ENCODE measurements at places on chromosomes 2 and 18. TPM values are rescaled to one million over a fixed set of nuclear protein-coding genes. Genes with fewer than 3 reads are reported as not detected.

TCF23 gene
- total RNA-seq = not detected

NETO1 gene
- not detected for total RNA-seq

SLC9A2 gene
- total RNA-seq = 0.25 TPM

NIFK gene
- 157 TPM for total RNA-seq

TTLL4 gene
- total RNA-seq = 42.2 TPM

CCBE1 gene
- total RNA-seq = 0.27 TPM

DNA sequence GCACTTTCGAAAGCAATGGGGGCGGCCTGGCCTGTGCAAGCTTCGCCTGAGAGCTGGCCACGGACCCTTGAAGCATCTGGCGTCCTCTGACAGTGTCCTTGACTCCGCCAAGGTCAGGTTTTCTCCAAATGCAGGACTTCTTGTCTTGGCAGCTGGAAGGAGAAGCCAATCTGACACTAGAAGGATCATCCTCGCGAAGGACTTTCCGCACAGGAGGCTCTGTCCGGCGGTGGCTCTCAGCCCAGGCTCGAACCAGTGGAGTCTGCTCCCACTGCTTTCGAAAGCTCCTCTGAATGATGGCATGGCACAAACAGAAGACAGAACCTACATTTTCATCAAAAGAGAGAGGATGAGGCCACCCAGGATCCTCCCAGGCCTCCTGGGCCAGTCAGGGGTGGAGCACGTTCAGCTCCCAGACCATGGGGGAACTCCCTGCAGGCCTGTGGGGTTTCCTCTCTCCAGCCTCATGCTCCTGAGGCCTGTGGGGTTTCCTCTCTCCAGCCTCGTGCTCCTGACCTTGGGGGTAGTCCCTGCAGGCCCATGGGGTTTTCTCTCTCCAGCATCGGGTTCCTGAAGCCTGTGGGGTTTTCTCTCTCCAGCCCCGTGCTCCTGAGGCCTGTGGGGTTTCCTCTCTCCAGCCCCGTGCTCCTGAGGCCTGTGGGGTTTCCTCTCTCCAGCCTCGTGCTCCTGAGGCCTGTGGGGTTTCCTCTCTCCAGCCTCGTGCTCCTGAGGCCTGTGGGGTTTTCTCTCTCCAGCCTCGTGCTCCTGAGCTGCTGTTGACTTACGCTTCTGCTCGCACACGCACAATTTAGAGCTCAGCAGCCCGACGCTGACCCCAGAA, 396.5 kb upstream of the SALL3 start:
- no peak for DNase-seq

DNA sequence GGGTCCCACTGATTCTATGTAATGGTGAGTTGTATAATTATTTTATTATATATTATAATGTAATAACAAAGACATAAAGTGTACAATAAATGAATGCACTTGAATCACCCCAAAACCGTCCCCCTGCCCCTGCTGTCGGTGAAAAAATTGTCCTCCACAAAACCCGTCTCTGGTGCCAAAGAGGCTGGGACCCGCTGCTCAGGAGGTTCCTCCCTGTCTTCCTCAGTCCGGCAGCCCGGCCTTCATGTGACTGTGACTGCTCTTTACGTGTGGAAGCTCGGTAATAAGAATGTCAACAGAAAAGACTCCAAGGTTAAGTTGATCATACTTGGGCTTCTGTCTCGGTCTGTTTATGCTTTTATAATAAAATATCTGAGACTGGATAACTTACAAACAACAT, 32.7 kb upstream of the ADNP2 start:
- no peak for DNase-seq

DNA sequence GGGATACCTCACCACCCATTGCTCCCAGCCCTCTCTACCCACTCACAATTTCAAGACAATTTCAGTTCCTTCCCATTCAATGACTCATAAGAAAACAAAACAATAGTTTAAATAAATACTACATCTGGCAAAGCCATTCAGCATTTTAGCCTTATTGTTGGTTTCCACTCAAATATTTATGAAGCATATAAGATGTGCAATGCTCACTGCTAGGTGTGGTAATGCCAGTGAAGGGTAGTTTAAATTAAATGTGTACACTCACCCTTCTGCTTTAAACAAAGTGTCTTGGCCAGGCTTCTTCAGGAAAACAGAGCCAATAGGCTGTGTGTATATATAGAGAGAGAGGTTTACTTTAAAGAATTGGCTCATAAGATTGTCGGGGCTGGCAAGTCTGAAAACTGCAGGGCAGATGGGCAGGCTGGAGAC, 37.0 kb downstream of the INO80C start:
- no peak for DNase-seq

DNA sequence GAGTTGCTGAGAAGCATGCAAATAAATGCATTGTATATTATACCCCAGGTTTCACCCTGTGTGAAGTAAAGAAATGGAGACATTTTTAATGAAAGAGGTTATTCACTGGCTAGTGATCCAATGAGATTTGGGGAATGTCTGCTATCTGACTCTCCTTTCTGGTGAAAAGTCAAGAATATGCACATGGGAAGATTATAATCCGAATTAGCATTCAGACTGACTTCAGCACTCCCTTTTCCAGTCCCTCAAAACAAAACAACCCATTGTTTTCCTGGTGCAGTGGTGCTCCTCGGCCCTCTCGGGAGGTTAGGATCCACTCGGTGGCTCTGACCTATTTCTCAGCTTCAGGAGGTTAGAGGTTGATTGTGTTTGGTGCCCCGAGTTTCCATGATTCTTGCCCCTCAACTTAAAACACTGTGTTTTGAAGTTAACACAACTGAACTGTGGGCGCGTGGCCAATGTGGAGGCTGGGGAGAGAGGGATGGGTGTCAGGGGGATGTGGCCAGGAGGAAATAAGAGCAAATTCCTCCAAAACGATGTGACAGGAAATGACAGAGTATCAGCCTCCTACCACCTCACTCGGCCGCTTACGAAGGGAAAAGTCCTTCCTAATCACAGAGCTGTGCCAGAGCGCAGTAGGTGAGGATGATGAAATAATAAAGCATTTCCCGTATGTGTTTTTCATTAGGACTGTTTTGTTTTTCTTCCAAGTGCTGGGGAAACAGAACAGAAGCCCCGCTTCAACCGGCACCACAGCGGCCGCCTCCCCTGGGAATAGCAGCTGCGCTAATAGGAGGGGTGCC, 440.1 kb downstream of the MTX2 start:
- DNase-seq = no peak

GRCh38 chr2:158463496-158464095, 6.8 kb downstream of the PKP4 start:
- no peak for DNase-seq

DNA sequence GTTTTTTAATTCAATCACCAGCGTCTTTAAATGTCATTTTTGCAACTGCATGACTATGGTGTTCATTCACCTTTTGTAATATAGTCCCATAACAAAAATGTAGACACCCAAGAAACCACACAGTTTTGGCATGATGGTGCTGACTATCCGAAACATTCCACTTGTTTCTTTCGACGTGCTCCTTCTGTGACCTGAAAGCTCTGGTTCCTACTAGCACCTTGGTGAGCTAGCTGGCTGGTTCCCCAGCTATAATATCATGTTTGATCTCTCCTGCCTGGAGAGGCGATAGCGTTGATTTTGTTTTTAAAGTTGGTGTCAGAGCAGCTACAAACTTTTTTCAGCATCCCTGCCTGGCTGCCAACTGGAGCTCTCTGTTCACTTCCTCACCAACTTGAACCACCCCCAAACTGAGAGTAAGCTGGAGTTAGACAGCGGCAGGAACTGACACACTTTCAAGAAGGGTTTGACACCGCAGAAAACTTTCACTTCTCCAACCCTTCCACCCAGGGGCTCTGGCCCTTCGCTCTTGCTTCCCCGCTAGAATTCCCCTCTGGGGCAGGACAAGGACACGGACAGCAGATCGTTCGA, 1.1 kb downstream of the ATAD2B start:
- no peak for DNase-seq

DNA sequence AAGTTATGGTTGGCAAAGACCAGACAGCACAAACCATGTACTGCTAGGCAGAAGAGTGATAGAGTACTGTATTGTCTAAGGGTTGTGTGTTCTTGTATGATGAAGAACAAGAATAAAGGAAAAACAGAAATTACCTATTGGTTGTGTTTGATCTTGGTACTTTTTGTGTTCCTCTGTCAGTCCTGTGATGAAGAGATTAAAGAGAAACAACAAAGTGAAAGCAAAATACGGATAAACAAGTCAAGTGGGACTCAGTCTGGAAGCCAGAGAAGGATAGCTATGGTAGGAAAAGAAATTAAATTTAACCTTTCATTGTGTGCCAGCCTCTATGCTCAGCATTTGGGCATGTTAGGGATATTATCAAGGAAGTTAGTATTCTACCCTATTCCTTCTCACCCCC, 413.1 kb downstream of the PARD3B start:
- no peak for DNase-seq

GRCh38 chr2:221310730-221311129, 261.4 kb downstream of the EPHA4 start:
- no peak for DNase-seq

DNA sequence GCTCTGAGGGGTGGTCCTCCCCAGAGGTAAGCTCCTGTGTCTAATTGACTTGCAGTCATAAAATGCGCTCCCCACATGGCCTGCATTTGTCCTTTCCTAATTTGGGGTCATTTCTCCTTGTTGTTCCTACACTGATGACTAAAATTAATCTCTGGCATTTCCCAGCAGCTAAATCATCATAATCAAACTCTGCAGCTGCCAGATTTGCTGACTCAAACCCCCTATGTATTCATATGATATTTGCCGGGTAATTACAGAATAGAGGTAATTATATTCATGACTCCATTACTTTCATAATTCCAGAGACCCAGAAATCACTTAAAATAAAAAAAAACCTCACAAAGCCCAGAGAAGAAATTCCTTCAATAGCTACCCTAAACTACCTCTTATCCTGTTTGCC, 331.4 kb upstream of the KLHL29 start:
- DNase-seq = no peak

DNA sequence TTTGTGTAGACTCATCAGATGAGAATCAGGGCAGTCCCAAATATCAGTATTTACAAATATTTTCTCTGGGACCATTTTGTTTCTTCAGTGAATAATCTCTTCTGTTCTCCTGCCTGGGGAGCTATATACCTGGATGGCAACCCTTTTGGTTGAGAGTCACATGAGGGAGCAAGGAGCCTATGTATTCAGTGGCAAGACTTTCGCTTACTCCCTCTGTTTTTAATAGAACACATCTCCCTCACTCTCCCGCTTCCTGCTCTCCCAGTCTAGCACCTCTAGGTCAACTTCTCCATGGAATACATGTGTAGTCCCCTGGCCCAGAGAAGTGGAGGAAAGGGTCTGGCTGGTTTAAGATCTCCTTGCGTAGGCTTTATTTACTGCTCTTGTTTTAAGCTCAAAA, 600.3 kb downstream of the CCDC85A start:
- DNase-seq = no peak

DNA sequence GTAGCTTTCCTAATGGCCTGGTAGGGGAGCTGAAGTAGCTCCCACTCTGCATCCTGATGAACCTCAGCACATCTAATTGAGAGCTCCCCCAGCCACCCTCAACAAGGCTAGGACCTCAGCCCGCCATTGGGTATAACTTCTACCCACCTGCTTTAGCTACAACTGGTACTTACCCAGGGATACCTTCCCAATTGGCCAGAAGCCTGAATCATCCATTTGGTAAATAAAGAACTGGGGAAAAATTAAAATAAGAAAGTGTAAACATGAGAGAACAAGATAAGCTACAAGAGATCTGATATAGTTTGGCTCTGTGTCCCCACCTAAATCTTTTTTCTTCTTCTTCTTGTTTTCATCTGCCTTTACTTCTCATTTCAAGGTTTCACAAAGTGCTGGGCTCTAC, 372.0 kb downstream of the CMPK2 start:
- DNase-seq = no peak

GRCh38 chr2:12606472-12607000, 110.2 kb upstream of the TRIB2 start:
- DNase-seq = no peak

- no peak for DNase-seq
These were observed 120.2 kb downstream of the TSN start for GRCh38 chr2:121875585-121876185.

- DNase-seq = no peak
These were observed 68.6 kb downstream of the DHRS9 start for GRCh38 chr2:169137924-169138323.

DNA sequence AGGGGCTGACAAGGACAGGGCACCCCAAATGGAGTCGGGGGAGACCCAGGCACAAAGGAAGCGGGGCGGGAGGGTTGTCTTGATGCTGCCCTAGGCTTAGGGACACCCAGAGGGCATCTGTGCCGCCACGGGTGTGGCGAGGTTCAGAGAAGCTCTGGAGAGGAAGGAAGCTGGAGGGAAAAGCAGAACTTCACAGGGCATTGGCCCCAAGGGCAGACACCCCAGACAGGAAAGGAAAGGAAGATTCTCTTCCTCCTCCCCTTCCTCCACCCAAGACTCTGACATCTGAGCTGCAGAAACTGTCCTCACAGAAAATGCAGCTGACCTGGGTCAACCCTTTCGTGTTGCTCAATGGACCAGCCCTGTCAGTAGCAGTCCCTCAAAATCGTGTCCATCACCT, 25.6 kb downstream of the DNMT3A start:
- DNase-seq = no peak

DNA sequence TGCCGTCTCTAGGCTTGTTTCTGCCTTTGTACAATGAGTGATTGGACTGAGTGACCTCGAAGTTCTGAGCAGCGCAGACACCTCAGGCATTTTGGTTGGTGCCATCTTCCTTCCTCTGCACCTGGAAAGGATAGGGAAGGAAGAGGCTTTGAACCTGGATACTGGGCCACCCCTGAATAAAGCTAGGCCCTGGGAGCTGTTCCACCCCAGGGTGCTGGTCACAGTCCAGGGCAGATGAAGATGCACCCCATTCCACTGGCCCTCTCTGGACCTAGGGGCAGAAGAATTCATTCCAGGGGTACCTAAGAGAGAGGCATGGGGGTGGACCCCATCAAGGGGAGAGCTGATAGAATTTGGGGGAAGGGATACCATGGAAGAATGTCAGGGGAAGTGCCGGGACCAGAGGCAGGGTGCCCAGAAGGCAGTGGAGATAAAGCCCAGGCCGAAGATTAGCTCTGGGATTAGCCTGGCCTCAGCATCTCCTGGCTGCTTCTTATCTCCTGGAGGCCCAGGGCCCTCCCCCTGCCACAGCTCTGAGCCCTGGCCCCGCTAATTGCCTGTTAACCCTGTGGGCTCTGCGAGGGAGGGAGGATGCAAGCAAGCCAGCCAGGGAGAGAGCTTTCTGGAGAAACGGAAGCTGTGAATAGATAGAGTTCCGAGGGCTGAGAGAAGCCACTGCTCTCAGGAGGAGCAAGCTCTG, 11.4 kb downstream of the ASIC4 start:
- no peak for DNase-seq

- peak; percentile 69 for DNase-seq
These were observed 48.4 kb upstream of the CYTIP start for GRCh38 chr2:157492189-157492773.

DNA sequence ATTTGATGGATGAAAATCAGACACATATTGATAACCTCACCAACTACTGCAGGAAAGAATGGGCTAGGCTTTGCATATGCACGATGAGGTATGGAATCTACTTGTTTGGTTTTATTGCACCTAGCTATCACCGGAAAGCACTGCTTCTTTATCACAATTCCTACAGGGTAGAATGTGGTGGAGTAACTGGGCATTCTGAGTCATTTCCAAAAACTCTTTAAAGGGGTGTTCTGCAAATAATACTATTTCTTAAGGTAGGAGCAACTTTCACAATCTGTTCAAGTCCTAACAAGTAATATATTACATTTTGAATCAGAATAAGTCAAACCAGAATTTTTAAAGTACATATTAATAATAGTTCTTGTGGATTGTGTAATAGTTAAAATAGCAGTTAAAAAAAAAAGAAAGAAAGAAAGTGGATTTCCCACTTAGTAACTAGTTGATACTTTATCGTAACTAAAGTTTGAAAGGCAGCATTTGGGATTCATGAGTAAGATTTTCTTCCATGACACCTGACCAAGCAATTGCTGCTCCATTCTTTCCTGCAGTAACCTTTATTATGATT, 40.5 kb downstream of the INO80C start:
- no peak for DNase-seq

Data from activated naive CD4-positive, alpha-beta T cell treated with anti-CD3 and anti-CD28 coated beads, Interleukin-2, amount 50 U/mL, for 72 hours (primary cell).